ENCODE measurements at places on chromosomes 4 and X.

- DNase-seq, result no peak
These were observed 239.0 kb downstream of the THOC2 start for GRCh38 chrX:123493857-123494256.

DNA sequence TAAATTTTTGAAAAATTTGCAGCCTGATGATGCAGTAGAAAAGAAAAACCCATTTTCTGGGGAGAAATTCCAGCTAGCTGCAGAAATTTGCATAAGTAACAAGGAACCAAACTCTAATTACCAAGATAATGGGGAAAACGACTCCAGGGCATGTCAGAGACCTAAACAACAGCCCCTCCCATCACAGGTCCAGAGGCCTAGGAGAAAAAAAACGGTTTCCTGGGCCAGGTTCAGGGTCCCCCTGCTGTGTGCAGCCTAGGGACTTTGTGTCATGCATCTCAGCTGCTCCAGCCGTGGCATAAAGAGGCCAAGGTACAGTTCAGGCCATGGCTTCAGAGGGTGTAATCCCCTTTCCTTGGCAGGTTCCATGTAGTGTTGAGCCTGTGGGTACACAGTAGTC, 733.7 kb upstream of the CT83 start:
- DNase-seq, result no peak

- DNase-seq, result no peak
These were observed 28.6 kb downstream of the CLNK start for GRCh38 chr4:10655968-10656367.

DNA sequence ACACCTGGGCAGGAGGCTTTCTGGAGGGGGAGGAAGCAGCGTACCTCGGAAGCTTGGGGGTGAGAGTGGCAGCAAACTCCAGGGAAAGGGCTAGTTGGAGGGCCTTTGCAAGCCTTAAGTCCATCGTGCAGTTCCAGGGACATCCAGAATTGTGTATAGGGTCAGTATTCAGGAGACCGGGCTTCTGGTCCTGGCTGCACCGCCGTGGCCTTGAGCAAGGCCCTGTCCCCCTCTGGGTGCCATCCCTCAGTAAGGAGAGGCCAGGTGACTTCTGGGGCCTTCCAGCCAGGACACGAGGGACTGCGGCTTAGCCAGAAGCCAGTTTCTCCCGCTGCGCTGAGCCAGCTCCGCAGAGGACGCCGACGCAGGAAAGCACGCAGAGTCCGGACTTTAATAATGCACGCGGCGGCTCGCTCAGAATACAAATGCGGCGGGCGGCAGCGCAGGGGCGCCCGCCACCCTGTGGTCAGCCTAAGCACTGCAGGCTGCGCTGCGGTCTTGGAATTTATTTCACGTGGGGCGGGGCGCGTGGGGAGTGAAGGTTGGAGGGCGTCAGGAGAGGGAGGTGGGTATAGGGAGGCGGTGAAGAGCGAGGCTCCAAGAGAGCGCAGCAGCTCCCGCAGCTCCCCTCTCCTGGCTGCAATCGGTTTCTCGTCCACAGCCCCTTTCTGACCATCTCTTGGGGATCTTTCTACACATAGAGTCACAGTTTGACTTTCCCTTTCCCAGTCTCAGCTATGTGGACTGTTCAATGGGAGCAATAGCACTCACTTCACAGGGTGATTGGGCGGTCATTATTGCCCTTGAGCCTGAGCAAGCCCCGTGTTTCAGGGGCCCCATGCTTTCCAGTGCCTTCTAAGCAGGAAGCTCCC, 94.1 kb upstream of the GPR50 start:
- peak; percentile 44 for DNase-seq

DNA sequence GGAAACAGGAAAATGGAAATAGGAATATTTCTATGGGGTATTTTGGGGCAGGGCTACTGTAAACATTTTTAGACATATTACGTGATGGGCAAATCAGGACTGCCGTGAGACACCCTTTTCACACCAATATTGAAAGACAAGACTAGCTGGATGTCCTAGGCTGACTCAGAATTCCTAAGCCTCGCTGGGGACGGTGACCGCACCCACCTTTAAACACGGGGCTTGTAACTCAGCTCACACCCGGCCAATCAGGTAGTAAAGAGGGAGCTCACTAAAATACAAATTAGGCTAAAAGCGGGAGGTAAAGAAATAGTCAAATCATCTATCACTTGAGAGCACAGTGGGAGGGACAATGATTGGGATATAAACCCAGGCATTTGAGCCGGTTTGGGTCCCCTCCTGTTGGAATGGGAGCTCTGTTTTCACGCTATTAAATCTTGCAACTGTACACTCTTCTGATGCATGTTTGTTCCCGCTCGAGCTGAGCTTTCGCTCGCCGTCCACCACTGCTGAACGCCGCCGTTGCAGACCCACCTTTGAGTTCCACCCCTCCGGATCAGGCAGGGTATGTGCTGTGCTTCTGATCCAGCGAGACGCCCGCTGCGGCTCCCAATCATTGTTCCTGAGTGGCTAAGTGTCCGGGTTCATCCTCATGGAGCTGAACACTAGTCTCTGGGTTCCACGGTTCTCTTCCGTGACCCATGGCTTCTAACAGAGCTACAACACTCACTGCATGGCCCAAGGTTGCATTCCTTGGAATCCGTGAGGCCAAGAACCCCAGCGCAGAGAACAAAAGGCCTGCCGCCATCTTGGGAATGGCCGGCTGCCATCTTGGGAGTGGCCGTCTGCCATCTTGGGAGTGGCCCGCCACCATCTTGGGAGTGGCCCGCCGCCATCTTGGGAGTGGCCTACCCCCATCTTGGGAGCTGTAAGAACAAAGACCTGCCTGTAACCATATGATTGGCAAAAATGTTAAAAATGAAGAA, 152.6 kb downstream of the CRLF2 start:
- DNase-seq, result no peak

DNA sequence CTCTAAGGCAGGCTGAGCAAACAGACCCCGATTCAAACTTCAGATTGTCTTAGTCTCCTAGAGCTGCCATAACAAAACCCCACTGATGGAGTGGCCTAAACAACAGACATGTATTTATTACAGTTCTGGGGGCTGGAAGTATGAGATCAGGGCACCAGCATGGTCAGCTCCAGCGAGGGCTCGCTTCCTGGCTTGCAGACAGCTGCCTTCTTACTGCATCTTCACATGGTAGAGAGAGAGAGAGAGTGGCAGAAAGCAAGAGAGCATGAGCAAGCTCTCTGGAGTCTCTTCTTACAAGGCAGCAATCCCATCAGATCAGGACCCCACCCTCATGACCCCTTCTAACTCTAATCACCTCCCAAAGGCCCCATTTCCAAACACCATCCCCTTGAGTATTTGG, 22.3 kb upstream of the SORCS2 start:
- DNase-seq, result no peak

DNA sequence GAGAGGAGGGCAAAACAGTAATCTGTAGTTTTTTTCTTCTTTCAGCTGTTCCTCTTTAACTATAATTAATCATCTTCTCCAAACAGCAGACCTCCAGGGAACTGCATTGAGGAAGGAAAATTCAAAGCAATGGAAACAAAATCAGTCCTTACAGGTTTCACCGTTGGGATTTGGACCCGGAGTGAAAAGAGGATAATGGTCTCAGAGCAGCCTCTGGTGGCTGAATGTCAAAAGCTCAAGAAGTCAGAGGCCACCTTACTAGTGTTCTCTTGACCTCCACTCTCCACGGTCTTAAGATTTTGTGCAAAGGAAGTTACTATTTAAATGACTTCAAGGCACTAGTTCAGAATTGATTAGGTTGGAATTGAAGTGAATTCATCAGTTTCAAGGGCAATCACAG, 16.0 kb upstream of the MID1 start:
- no peak for DNase-seq

DNA sequence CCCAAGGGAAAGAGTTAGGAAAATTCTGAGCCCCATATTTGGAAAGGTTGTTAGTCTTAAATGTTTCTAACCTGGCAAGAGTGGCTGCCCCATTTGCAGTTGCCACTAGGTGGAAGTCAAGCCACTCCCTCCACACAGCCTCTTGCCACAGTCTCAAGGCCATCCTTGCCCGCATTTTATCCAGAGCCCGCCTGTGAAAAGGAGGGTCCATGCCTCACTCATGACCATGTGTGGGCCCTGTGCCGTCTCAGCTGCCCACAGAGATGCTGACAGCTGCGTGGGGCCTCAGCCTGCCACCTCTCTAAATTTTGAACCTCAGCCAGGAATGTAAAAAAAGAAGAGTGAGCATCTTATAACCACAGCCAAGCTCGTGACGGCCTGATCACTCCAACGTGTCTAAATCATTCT, 201.5 kb upstream of the FAM241A start:
- DNase-seq, result no peak

DNA sequence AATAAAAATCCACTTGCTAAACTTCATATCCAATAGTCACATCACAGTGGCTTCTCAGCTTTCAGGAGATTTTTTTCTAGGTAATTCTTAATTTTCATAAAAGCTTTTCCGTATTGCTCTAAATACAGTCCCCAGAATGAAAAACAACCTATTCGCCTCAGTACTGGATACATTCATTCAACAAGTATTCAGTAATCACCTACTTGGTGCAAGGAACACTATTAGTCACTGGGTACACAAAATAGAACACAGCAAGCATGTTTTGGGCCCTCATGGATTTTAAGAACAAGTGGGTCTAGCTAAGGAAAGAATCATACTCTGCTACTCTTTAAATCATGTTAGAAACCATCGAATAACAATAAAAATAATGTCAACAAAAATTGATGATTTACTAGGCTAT, 2.8 kb upstream of the BEX3 start:
- no peak for DNase-seq

DNA sequence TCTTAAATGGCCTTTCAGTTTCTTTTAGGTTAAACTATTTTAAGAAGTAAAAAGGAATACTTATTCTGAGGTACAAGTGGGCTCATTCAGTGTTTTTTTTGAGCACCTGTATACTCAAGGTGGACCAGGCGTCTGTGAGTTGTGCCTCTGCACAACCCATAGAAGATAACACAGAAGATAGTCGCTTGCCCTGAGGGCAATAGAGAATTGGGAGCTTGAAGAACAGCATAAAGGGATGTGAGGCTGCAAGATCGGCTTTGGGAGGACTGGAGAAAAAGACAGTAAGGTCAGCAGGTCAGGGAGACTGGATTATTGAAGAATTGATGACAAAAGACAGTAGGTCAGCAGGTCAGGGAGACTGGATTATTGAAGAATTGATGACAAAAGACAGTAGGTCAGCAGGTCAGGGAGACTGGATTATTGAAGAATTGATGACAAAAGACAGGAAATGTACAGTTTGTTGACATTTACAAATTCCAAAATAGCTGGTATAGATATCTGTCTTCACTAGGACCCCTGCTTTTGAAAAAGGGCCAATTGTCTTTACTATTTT, 3.1 kb downstream of the CPE start:
- no peak for DNase-seq

- DNase-seq, result no peak
These were observed 379.9 kb downstream of the ADAM29 start for GRCh38 chr4:175297965-175298565.

GRCh38 chr4:182189103-182189878, 53.9 kb upstream of the TENM3 start:
- DNase-seq, result no peak

DNA sequence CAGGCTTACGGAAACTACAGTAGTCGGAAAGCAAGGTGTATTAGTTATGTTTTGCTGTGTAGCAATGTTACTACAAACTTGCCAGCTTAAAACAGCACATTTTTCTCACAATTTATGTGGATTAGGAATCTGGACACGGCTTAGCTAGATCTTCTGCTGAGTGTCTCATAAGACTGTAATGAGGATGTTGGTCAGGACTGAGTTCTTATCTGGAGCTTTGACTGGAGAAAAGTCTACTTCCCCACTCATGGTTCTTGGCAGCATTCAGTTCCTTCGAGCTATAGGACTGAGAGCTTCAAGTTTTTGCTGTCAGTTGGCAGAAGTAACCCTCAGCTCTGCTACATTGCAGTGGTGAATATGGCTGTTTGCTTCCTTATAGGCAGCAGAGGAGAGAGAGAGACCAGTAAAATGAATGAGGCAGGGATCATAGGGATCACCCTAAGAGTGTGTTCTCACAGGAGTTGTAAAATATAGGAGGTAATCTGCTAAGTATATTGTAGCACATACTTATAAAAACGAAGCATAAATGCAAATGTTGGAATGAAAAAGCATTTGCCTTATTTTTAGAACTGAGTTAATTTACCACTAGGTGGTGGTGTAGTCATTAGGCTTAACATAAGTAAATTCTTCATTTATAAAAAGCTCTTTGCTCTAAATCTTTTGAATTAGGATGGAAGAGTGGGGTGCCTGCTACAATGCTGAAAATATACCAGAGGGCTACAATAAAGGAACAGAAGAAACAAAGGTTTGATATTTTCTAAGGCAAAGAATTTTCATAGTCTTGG, 38.6 kb downstream of the ALG13 start:
- DNase-seq, result no peak

- no peak for DNase-seq
These were observed 11.7 kb upstream of the PTTG2 start for GRCh38 chr4:37948542-37948941.

GRCh38 chr4:153151535-153152455, 52.4 kb upstream of the TRIM2 start:
- DNase-seq, result peak; percentile 18

GRCh38 chr4:153408932-153409331, 57.2 kb upstream of the TMEM131L start:
- no peak for DNase-seq

GRCh38 chr4:155615081-155615887, 51.4 kb upstream of the GUCY1A1 start:
- no peak for DNase-seq

DNA sequence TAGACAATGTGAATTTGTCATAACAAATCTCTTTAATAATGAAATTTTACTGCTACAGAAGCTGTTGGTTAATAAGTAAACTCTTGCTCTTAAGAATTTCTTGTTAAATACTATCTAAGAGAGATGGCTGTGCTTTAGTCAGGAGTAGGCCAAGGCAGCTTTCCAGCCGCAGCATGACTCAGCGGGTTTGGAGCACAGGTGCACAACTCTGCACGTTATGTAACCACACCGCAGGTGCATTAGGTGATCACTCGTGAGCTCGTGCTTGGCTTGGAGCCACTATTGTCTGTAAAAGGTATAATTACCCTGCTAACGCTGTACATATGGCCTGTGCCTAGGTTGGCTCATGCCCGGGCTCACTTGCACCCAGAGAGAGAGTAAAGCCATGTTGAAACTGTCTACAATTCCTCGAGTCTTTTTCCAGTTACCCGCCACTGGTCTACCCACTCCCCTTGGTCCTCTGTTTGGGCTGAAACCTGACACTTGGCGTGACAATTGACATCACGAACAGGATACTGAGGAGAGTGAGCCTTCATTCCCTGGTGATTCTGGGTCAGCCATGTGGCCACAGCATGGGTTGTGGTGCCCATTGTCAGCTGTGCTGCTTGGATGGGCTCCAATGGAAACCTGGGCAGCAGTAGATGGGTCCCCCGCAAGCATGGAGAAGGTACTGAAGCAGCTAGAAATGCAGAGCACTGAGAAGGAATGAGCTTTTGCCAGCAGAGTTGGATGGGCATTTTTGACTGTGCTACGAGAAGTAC, 18.4 kb upstream of the ANAPC4 start:
- DNase-seq, result no peak

GRCh38 chr4:73533515-73534422, 52.2 kb downstream of the AFM start:
- no peak for DNase-seq

DNA sequence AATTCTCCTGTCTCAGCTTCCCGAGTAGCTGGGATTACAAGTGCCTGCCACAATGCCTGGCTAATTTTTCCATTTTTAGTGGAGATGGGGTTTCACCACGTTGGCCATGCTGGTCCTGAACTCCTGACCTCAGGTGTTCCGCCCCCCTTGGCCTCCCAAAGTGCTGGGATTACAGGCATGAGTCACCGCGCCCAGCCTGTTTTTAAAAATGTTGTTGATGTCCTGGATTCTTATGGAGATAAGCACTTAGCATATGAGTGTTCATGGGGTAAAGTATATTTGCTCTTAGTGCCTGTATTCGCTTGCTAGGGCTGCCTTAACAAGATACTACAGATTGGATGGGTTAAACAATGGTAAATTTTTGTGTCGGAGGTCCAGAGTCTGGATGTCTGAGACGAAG, 91.7 kb downstream of the CEP44 start:
- no peak for DNase-seq
